Stimulated activated CD8-positive, alpha-beta memory T cell treated with anti-CD3 and anti-CD28 coated beads, Interleukin-4, amount 100 ng/mL, for 24 hours (primary cell): ENCODE measurements at places on chromosomes 7 and 10.

DNA sequence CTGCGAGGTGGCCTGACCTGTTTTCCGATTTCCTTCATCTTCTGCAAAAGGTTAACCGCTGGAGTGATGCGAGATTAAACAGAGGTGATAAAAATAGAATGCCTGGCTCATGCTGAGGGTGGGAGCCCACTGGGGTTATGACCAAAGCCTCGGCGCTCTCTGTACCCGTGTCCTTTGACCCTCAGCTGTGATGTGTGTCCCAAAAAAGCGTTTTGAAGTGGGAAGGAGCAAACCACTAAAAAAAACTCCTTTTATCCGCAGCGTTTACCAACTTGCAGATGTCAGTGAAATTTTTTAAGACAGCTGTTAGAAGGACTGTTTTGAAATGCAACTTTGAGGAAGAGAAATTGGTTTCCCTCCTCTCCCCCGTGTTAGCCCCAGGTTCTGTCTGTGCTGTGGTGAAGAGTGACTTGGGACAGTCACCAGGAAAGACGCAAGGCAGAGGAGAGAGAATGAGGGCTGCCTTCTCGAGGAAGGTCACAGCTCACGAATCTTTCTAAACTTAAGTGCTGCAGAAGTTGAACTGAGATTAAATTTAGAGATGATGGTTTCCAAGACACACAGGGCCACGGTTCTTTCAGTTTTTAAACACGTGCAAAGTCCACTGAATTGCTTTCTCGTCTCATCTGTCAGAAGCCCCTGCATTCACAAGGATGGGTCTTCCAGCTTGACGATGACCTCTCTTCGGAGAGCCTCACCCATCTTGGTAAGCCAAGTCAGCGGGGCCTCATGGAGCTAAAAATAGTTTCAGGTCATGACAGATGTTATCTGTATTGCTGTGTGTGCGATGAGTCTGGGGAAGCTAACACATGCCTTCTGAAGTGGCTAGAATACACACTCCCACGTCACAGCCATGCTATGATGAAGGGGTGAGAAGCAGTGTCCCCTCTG, 27.6 kb downstream of the AMZ1 start:
- peak; percentile 23 for DNase-seq

DNA sequence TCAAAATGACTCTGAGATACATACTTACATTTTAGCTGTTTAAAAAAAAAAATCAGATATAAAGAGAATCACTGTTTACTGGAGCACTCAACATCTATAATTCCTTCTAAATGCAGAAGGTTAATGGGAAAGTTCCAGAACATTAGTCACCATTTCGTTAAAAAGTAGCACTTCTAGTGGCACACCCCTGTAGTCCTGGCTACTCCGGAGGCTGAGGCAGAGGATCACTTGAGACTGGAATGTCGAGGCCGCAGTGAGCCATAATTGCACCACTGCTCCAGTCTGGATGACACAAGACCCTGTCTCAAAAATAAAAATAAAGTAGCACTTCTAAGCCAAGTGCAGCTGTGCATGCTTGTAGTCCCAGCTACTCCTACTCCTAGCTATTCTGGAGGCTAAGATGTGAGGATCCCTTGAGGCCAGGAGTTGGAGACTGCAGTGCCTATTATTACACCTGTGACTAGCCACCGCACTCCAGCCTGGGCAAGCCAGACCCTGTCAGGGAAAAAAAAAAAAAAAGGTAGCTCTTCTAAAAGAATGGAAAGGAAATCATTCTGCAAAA, 2.2 kb downstream of the FGFBP3 start:
- DNase-seq = no peak

DNA sequence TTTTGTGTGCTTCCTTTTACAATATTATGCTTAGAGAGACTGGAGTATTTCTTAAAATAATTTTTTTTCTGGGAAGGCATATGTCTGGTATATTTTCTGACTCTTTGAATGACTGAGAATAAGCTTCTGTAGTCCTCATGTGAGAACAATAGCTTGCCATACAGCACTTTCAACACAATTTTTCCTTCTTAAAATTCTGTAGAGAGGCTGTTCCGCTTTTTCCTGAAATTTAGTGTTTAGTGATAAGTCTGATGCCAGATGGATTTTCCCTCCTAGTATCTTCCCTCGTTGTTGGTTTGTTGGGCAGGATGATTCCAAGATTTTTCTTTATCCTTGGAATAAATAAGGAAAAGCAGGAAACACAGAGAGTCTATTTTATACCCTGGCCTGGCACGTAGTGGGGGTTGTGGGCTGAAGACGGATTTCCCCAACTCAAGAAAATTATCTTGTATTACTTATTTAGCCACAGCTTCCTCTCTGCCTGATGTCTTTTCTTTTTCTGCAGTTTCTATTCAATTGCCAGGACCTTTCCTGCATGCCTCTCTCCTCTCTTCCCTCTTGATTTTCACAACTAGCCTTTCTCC, 111.2 kb downstream of the AOAH start:
- no peak for DNase-seq

GRCh38 chr7:122984021-122984420, 11.5 kb downstream of the TAS2R16 start:
- no peak for DNase-seq

GRCh38 chr7:94567396-94567795, 57.8 kb downstream of the CASD1 start:
- DNase-seq = no peak

DNA sequence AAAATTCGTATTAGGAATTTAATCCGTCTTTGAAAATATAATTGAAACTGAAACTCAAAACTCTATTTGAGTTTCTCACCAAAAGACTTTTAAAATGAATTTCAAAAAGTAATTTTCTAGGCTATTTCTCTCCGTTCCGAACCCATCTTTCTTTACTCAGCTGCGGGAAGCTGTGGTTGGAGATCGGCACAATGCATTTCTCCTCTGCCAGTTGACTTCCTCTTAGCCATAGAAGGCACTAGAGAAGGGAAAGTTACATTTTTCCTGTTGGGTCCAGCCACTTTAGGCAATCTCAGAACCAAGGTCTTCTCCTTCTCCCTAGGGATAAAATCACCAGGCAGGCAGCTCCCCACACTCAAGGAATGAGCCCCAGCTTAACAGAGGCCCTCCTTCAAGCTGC, 133.6 kb upstream of the COL1A2 start:
- no peak for DNase-seq

GRCh38 chr7:128705891-128706333, 33.2 kb upstream of the CALU start:
- DNase-seq = no peak

DNA sequence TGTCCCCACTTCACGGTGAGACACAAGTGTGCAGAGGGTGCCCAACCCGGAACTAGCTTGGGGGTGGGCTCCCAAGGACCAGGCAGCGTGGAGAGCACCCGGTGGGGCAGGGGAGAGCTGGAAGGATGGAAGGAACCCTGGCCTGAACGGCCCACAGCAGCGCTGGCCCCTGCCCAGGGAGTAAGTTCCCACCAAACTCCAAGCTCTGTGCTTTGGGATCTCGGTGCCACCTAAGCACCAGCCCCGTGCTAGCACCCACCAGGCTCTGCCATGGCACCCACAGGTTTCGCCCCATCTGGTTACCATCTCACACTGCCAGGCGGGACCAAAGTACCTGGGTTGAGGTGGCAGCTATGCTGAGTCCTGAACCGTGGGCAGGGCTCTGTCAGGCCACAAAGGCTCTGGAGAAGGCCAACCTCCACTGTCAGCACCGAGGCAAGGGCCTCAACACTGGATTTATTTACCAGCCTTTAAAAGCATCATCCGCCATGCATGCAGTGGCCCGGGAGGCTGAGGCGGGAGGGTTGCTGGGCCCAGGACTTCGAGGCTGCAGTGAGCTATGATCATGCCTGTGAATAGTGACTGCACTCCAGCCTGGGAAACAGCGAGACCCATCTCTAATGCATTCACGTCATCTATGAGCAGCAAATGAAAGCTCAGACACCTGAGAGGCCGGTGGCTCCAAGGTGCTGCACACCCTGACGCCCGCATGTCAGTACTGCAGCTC, 16.0 kb downstream of the GPER1 start:
- DNase-seq = no peak

DNA sequence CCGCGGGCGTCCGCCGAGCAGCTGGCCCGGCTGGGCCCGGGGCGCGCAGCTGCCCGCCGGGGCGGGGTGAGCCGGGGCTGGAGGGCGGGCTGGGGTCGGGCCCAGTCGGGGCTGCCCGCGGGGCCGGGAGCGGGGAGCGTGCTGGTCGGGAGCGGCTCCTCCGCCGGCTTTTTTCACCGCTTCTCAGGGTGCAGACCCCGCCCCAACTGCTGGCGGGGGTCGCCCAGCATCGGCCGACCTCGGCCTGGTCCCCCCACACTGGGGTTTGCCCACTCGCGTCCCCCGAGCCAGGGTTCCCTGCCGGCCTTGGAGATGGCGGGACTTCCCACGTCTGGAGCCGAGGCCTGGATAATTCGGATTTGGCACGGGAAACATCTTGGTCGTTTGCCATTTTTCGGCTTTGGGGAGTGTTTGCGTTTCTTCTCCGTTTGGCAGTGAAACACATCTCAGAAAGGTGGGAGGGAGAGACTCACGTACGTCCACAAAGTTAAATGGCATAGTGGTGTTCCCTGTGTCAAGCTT, 432 bp downstream of the TMEM248 start:
- no peak for DNase-seq

GRCh38 chr10:17033529-17034260, 95.9 kb downstream of the CUBN start:
- DNase-seq = no peak

DNA sequence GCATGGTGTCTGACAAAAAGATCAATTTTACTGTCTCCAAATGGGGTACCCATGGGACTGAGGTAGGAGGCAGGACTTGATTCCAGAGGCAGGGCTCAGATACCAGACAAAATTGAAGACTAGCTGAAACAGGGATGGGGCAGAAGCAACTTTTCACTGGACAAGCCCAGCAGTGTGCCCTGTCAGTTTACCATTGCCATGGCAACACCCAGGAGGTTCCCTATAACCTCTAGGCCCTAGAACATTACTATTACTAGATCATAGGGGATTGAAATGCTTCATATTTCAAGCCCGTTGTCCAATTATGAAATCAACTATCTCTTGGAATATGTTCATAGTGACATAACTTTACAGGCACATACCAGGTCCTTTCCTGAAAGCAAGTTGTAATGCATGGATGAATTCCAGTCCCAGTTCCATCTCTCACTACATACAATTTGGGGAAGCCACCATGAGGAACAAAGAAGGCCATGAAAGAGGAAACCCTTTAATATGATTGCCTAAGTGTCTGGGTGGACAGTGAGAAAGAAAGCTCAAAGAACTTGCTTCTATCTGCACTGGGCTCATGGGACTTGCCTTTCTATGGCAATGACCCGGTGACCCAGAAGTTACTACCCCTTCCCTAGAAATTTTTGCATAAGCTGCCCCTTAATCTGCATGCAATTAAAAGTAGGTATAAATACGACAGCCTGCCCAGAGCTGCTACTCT, 557.9 kb downstream of the KCNMA1 start:
- no peak for DNase-seq

GRCh38 chr7:16420649-16421332, 547 bp downstream of the CRPPA start:
- DNase-seq = peak; percentile 74

GRCh38 chr7:7180725-7181449, 1.5 kb upstream of the C1GALT1 start:
- no peak for DNase-seq

DNA sequence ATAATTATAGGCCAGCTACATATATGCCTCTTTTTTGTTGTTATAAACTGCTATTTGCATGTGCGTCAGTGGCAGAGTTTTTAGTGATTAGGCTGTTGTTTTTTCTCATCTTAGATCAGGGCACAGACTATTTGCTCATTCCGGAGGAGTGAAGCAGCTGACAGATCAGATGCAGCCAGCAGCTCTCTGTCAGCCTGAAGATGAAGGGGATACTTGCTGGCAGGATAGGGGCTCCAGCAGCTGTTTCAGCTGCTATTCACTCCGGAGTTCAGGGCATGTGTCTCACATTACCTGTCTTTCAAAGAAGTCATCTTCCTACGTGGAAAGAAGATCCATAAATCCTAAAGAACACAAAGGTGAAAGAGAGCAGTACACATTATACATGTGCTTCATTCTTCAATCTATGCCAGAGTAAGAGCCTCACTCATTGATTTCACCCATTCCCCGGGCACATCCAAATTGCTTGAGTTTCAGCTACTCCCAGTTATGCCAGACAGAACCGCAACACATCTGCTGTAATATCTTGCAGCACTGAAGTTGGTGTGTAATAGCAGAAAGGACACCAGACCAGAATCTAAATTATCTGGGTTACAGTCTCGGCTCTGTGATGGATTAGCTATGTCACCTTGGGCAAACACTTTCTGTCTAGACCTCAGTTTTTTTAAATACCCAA, 182.8 kb upstream of the CHRM2 start:
- DNase-seq = no peak

- DNase-seq = no peak
Measured at GRCh38 chr7:130149281-130150139, 55.7 kb downstream of the TMEM209 start.

DNA sequence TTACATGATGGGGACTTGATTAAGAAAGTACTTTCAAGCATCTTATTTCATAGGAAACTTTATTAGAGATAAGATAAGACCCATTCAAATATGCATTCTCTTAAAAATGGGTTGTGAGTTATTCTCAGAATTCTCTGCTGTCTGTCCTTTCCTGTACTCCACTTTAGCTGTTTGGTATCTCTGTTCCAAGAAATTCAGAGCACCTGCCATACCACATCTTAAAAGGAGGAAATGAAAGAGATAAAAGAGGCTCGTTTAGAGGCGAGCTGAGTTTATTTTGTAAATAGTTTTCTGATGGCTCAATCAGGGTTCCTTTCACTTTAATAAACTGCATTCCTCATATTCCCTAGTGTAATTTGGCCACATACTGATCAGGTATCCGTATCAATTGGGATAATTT, 87.2 kb downstream of the MDFIC start:
- DNase-seq = no peak

GRCh38 chr7:134196439-134196838, 69.3 kb downstream of the LRGUK start:
- no peak for DNase-seq

DNA sequence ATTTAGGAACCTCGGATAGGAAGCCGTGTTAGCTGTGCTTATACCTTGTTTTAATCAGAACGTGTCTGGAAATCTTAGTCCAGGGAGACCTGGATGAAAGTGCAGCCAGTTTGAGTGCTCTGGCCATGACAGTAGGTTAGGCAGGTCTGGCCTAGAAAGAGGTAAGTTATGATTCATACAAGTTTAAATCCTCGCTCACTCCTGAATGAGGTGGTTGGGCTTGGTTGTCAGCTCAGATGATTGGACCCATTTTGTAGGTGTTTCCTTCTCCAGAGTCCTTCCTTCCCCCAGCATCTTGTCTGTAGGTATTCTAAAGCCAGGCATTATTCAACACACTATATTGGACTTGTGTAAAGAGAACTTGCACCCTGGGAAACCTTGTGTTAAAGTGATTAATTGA, 561.9 kb upstream of the GALNT17 start:
- no peak for DNase-seq

GRCh38 chr7:143953421-143953820, 1.2 kb upstream of the OR2F1 start:
- DNase-seq = no peak

GRCh38 chr7:33707427-33707826, 197.9 kb upstream of the BMPER start:
- DNase-seq = no peak

- no peak for DNase-seq
Measured at GRCh38 chr10:78023741-78024140, 5.6 kb downstream of the POLR3A start.
